ENCODE measurements at places on chromosomes 4 and X.

DNA sequence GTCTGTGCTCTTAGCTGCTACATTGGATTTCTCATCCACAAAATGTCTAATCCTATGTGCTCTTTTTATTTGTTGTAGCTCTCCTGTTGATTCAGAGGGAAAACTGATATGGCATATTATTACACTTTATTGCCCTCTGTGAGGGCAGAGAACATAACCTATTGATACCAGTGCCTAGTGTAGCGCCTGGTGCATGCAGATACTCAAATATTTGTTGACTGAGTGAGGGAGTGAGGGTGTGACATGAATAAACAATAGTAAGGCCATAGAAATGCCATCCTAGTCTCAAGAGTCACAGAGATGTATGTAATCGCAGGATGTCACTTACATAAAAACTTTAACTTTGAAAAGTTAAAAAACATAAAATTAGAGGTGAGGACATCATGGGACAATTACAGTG is 159.1 kb downstream of the SHROOM3 start:
- no peak for DNase-seq

- DNase-seq, result no peak
These were observed 94.5 kb downstream of the MID1IP1 start for GRCh38 chrX:38895775-38896174.

DNA sequence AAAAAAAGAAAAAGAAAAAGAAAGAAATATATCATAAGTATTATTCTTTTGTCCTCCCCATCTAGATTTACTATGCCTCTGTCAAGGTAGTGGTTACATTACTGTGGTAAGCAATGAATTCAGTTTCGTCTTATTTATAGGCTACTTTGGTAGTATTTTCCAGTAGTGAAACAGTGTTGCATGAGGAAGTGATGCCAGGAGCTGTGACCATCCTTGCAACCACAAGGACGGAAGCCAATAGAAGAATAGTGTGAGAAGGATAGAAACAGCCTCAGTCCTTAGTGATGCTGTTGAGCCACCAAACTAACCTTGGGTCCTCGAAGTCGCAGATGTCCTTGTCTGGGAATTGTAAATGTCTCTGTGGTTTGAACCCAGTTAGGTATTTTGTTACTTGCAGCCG is 328.5 kb downstream of the PPP3CA start:
- peak; percentile 43 for DNase-seq

DNA sequence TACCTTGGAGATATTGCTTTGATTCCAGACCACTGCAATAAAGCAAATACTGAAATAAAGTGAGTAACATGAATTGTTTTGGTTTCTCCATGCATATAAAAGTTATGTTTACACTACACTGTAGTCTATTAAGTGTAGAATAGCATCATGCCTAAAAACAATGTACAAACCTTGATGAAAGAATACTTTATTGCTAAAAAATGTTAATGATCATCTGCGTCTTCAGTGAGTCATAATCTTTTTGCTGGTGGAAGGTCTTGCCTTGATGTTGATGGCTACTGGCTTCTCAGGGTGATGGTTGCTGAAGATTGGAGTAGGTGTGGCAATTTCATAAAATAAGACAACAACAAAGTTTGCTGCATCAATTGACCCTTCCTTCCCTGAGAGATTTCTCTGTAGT is 145.1 kb downstream of the SHROOM4 start:
- DNase-seq, result no peak

GRCh38 chr4:73721435-73721834 is 18.9 kb upstream of the CXCL8 start:
- no peak for DNase-seq

GRCh38 chr4:152202415-152202814 is 333.5 kb downstream of the FBXW7 start:
- no peak for DNase-seq

GRCh38 chrX:154135458-154136229 is 8.4 kb upstream of the OPN1LW start:
- peak; percentile 56 for DNase-seq

DNA sequence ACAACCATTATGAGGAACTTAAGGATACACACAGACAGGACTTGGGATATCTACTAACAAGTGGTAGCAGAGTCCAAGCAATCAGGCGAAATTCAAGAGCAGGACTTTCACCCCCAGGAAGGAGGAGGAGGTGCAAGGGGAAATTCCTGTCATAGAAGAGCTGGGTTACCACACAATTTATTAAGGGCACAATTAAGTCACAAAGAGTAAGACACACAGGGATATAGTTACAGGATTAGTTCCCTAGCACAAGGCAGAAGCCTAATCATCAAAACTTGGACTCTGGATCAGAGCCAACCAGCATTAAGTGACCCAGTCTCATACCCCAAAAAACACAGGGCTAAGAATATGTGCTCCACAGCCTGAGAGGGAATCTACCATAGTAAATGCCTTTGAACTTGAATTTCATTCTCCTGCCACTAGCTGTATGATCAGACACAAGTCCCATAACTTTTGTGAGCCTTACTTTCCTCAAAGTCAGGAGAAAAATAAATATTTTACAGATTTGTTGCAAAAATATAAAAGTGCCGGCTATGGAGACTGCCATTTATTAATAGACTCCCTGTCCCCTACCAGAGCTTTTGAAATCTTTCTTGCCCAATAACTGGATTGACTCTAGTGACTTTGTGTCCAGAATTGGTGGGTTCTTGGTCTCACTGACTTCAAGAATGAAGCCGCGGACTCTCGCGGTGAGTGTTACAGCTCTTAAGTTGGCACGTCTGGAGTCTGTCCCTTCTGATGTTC is 87.0 kb downstream of the SYNPO2 start:
- no peak for DNase-seq

GRCh38 chr4:169103966-169104412 is 93.9 kb upstream of the CBR4 start:
- DNase-seq, result no peak

DNA sequence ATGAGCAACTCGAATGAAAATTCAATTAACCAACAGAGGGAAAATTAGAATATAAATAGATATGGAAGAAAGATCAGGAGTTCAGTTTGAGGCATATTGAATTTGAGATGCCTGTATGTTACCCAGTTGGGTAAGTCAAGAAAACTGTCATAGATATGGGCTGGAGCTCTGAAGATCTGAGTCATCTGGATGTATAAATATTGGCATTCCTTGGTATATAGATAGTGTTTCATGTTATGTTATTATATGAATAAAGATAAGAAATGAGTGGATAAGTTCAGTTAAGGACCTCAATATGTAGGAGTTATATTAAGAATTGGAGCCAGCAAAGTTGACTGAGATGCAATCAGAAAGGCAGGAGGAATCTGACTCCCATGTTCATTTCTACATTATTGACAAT is 543.6 kb upstream of the SMIM31 start:
- no peak for DNase-seq

DNA sequence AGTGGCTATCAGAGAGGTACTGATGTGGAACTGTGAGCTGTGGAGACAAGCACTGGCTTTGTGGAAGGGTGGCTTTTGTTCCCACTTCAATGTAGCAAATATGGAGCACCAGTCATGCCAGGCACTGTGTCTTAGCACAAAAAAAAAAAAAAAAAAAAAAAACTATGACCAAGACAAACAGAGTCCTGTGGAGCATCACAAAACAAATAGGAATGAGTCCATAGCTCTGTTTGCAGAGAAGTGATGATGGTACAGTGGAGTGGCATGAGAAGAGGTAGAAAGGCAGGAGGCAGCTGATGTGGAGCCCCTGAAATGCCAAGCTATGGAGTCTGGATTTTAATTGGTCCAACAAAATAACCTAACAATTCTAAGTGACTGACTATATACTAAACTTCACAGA is 116.9 kb downstream of the RAB28 start:
- no peak for DNase-seq

GRCh38 chr4:101197350-101197749 is 150.0 kb downstream of the PPP3CA start:
- DNase-seq, result no peak

All from CD4-positive, alpha-beta T cell treated with Interleukin-10 for 1 hour (primary cell).